Suppressor macrophage treated with lipopolysaccharide for 4 hours (primary cell): ENCODE measurements at places on chromosomes 16 and 17.

GRCh38 chr17:66527335-66527734 is 224.9 kb downstream of the PRKCA start:
- DNase-seq: no peak

DNA sequence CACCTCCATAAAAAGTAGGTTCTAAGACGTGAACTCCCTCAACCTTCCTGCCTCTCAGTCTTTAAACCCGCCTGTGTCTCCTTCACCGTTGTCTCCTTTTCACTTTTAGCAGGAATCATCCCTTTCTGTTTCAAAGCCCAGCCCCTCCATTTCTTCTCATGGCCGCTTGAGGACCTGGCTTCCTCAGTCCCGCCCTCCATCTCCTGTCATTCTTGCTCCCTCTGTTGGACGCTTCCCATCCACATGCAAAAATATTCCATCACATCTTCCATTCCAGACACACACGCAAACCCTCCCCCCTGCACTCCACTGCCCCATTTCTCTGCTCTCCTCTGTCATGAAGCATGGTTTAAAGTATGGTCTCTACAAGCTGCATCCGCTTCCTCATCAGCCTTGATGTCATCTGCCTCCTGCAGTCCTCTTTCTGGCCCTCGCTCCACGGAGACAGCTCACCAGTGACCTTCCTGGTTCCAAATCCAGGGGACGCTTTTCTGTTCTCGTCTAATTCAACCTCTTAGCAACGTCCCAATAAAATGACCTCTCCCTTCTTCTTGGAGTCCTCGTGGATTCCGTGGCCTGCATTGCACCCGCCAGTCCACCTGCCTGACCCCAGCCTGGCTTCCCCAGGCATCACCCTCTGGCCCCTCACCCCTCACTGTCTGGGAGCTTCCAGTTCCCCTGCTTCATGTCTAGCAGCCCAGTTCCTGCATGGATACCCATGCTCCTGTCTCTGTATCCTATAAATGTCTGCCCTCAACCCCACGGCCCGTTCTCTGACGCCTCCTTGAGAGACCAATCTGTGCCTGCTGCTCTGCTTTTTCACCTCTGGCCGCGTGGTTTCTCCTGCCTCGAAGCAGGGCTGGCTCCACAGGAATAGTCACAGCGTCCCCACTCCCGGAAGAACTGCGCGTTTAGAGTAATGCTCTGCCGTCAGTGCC is 26.2 kb downstream of the ANKRD40 start:
- peak; percentile 81 for DNase-seq

DNA sequence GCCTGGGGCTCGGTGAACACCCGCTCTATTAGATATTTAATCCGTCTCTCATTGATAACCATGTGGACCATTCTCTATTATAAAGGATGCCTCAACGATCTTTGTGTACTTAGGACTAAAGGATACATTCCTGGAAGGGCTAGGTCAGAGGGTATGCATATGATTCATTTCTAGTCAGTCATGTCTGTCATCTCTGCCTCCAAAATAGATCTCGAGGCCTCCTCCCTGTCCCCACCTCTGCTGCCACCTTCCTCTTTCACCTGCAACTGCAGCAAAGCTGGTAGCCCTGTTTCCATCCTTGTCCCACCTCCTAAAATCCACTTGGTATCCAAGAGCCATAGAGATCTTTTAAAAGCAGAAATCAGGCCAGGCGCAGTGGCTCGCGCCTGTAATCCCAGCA is 121.5 kb downstream of the KATNIP start:
- DNase-seq: no peak

DNA sequence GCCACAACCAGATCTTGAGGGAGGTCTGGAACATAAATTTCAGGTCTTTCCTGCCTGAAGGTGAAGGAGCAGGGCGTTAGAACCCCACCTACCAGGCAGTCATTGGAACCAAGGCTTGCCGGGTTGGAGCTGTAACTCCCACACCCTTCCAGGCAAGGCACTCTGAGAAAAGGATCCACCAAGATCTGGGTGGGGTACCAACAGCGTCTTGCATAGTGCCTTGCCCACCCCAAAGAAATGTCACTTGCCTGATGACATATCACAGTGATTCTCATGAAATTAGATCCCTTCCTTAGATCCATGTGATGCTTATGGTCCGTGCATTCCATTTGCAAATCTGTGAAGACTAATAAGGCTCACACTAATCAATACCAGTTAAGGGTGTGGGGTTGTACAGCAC is 201.3 kb downstream of the KATNIP start:
- no peak for DNase-seq

- no peak for DNase-seq
These were observed 209.0 kb downstream of the RGS9 start for GRCh38 chr17:65346166-65346565.

- no peak for DNase-seq
These were observed 43.5 kb downstream of the PEMT start for GRCh38 chr17:17548044-17548443.

GRCh38 chr16:71293919-71294318 is 4.7 kb upstream of the CMTR2 start:
- no peak for DNase-seq

- DNase-seq: no peak
These were observed 12.0 kb upstream of the ENDOV start for GRCh38 chr17:80402959-80403358.

DNA sequence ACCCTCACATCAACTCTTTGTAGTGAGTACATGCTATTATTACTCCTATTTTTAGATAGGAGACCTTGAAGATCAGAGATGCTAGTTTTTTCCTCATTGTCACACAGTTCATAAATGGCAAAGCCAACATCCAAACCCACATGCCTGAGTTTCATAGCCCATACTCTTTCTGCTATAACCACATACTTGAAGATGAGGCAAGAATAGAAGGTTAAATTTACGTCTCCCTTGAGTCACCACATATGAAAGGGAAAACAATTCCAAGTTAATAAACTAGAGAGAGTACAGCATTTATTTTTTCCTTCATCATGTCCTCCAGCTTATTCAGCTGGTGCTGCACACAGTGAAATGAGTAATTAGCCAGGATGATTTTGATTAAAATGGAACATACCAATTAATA is 23.7 kb downstream of the NUDT7 start:
- no peak for DNase-seq

DNA sequence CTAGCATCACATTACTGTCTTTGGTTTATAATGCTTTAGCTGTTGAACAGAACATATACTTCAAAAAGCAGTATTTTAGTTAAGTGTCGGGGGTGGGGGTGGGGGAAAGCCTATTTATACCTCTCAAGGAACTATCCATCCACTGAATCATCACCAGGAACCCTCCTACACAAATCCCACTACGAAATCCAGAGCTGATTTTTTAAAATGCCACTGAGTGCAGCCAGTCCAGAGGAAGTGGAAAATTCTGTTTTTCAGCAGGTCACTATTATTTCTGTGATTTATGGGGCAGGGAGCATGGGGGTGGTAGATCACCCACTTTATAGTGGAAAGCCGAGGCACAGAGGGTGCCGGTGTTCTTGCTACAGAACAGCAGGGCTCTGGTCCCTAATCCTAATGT is 284.1 kb downstream of the SOX9 start:
- no peak for DNase-seq

- DNase-seq: no peak
These were observed 165.0 kb upstream of the ELAC2 start for GRCh38 chr17:13182854-13183253.

DNA sequence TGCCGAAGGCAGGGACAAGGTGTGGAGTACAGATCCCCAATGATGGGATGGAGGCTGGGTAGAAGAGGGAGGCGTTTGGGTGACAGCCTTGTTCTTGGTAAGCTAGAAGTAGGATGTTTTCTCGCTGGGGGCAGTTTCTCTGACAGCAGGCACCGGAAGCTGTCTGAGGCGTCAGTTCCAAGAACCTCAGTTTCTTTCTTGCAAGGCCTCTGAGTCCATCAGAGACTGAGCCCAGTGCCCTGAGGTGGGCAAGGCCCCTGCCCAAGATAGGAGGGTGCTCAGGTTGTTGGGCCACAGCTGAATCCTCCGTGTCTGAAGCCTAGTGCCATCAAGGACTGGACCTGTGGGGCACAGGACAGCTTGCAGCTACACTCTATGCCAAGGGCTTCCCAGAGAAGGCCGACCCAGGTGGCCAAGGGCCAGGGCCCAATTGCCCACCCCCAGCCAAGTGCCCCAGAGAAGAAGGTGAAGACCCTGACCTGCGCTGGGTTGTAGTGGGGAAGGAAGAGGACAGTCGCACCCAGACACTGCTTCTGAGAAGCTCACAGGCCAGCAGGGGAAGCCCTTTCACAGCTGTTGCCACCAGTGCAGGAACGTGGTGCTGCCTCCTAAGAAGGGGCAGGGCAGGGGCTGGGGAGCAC is 13.1 kb downstream of the CYB5D2 start:
- DNase-seq: no peak

DNA sequence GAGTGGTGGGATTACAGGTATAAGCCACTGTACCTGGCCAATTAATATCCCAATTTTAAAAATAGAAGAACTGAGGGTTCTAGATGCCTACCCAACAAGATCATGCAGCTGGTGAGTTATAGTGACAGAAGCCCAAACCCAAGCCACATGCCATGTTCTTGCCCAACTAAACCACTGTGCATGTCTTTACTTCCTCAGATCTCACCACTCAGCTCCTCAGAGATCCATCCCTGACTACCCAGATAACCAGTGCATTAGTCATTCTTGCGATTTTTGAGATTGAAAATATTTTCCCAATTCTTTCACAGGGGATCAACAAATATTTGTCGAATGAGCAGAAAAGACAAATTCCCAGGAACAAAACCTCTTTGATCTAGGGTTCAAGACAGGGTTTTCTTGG is 303.1 kb downstream of the CBLN1 start:
- no peak for DNase-seq

- no peak for DNase-seq
These were observed 2.6 kb downstream of the CACNA1H start for GRCh38 chr16:1155353-1156054.

GRCh38 chr17:33989361-33990148 is 265.5 kb upstream of the CCL2 start:
- no peak for DNase-seq

DNA sequence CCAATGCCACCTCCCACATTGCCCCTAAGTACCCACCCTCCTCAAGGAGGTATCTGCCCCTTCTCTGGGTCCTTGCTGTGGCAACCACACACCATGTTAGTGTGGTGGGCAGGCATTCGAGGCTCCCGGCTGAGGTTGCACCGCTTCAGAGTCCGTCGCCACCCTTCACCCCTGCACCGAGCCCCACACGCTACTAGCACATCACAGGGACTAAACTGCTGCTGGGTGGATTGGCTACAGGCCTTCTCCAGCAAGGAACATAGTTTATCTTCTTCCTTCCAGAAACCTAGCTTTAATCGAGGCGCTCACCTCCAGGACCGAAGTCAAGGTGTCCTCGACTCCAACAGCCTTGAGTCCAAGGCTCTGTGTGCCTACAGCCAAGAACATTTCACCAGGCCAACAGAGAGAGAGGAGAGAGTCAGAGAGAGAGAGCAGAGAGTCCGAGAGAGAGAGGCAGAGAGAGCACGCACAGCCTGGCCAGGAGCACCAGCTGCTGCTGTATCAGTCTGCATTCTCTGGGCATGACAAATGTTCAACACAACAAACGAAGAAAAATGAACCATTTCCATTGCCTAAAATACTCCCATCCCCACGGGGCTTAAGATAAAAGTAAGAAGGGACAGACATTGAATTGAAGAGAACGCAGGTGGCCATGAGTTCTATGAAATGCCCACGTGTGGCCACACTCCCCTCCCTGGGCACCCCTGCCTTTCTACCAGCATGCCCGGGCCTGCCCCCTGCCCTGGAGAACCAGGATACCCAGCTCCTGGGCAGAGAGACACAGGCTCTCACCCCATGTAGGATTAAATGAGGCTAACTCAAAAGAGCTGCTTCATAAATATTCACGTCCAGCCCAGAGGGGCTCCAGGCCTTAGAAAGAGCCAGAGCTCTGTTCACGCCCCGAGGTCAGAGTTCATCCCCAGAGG is 94.9 kb downstream of the RBFOX3 start:
- no peak for DNase-seq

DNA sequence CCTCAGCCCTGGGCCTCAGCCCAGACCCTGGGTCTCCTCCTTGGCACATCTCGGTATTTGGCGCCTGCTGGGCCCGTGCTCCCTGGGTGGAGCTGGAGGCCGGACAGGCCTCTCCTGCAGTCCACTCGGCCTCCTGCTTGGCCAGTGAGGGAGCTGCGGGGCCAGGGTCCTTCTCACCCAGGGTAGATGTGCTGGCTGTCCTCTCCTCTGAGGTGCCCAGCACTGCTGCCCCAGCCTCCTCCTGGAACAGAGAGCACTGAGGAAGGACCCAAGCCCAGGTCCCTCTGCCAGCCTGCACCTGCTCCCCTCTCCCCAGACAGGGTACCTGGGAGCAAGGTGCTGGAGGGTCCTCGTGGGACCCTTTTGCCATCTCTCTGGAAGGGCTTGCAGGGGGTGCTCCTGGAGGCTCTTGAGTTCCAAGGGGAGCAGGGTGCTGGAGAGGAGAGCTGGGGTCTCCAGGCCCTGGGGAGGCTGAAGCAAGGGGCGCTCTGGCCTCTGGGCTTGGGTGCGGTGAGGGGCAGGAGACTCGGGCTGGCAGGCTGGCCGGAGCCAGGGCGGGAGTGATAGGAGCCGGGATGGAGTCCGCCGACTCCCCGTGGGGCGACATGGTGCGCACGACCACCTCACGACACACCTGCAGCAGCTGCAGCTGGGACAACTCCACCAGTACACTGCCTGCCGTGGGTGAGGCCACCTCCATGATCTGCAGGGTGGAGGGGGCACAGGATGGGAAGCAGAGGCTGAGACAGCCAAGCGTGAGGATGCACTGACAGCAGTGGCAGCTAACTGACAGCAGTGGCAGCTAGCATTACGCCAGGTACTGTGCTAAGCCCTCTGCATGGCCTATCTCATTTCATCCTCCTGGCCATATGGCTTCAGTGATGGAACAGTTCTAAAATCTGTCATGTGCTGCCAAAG is 17.8 kb downstream of the TSPOAP1 start:
- DNase-seq: no peak

DNA sequence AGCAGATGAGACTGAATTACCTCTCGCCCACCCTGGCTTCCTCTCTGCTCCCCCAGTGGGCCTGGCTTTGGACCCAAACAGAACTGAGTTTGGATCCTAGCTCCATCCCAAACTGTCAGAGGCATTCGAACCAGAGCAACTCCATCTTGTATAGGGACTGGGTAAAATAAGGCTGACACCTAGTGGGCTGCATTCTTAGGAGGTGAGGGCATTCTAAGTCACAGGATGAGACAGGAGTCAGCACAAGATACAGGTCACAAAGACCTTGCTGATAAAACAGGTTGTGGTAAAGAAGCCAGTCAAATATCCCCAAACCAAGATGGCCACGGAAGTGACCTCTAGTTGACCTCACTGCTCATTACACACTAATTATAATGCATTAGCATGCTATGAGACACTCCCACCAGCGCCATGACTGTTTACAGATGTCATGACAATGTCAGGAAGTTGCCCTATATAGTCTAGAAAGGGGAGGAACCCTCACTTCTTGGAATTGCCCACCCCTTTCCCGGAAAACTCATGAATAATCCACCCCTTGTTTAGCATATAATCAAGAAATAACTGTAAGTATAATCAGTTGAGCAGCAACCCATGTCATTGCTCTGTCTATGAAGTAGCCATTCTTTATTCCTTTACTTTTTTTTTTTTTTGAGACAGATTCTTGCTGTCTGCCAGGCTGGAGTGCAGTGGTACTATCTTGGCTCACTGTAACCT is 44.4 kb downstream of the LYRM1 start:
- DNase-seq: peak; percentile 21
